AG09319 (cell line): ENCODE measurements at places on chromosomes 7 and 10.
A peak's percentile ranks its signal among the peaks of the same experiment; 100 is the strongest.

DNA sequence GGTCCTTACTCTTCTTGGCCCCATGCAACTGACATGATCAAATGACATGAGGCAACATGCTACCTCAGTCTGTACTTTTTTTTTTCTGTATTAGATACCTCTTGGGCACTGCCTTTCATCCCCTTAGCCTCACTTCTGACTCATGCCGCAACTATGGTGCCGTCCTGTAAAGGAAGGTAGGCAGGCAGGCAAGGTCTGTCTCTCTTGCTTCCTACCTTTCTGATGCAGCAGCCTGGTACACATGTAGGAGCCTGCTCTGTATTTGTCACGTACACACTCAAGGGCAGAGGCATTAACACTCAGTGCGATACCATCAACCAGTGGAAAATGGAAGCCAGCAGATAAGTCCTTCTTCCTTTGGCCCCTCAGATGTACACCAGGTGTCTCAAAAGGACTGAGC, 146.7 kb downstream of the ATE1 start:
- DNase-seq = no peak

GRCh38 chr7:33886149-33886623, 19.2 kb upstream of the BMPER start:
- DNase-seq = no peak

DNA sequence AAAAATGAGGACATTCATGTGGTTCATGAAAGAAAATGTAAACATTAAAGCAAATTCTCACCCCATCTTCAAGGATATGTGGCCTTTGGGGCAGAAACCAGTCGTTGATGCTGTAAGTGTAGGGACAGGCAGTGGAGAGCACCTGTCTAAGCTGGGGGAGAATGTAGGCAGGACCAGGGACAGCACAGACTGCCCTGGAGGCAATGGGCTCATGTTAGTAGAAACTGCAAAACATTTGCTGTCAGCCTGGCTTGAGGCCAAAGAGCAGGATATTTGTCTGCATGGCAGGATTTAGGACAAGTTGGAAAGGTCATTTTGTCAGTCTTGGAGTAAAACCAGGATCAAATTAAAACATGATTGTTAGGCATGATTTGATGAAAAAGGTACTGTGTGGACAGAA, 211.6 kb upstream of the AGK start:
- no peak for DNase-seq

GRCh38 chr7:42029405-42029804, 207.6 kb downstream of the GLI3 start:
- DNase-seq = no peak

DNA sequence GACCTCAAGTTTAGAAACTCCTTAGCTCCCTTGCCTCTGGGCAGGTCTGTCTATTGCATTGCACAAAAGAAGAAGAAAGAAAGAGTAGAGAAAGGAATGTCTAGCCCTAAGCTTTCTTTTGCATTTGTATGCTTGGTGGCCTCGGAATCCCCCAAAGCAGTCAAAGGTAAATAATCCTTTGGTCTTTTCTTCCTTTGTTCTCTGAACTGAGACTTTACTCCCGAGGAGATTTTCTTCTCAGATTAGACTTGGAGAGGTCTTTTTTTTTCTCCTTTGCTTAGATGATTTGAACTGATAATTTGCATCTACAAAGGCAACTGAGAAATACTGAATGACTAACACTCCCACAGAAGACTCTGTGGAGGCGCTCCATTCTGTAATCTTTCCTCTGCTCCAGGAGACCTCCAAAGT, 93.2 kb downstream of the AKR1D1 start:
- no peak for DNase-seq

DNA sequence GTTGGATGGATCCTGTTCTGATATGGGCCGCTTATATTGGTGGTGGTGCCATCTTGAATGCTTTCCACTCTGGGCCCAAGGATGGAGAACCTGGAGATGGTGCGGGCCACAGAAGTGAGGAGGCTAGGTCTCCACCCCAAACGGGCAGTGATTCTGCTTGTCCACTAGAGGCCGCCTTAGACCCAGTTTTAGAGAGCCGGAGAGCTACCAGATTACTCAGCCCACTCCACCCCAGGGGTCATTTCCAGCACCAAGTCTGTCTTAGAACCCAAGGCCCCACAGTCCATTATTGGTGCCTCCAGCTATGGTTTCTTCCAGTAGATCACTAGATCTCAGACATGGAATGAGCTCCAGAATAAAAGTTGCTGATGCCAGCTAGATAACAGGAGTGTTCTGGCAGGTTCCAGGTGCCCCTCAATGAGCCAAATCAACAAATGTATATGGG, 11.8 kb upstream of the CAMK2G start:
- DNase-seq = no peak

GRCh38 chr7:26485367-26485934, 193.8 kb downstream of the SNX10 start:
- no peak for DNase-seq

GRCh38 chr10:80528185-80528700, 9.5 kb upstream of the SH2D4B start:
- no peak for DNase-seq

DNA sequence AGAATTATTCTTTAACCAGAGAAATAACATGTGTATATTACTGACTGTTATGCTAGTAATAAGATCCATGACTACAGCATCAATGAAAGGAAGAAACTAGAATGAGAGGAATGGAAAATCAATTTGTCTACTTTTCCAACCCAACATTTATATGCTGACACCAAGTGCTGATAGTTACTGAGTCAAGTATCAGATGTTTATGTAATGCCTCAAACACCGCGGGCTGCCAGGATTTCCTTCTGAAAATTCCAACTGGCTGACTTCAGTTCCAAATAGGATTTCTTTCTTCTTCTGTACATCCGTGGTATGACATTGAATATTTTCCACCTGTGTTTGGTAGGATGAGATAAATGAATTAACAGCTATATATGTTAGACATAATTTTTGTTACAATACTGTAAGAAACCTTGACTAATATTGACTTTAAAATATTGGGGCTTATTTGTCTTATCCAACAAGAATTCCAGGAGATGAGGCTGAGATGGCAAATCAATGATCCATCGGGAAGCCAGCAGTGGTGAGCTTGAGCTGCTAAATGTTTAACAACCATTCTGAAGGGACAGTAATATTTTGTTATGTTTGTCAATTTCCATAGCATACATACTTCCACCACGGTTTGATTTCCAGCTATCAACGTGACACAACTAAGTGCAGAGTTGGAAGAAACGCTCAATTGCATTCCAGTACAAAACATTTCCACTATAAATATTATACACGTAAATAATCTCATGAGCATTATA, 435.2 kb upstream of the AUTS2 start:
- no peak for DNase-seq

DNA sequence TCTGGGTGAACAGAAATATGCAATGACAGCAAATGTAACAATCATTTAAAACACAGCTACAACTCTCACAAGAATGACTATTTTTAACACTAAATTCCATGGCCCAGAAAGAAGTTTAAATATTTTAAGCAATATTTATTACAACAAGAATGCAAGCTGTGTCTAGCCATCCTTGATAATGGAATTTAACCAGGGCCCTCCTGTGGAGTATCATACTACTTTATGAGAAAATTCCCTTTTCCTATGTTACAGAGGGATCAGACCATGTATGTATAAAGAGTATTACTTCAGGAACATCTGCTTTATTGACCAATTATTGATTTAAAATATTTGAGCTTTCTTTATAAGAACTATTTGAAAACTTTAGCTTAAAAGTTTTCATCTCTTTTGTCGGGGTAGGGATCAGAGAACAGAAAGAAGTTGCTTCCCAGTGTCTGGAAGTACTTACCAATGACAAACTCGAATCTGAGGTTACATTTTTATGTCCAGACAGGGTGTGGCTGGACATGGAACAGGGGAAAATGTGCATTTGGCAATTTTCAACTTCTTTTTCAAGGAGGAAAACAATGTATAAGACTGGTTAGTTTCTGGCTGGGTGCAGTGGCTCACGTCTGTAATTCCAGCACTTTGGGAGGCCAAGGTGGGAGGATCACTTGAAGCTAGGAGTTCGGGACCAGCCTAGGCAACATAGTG, 48.3 kb upstream of the NRBF2 start:
- no peak for DNase-seq

DNA sequence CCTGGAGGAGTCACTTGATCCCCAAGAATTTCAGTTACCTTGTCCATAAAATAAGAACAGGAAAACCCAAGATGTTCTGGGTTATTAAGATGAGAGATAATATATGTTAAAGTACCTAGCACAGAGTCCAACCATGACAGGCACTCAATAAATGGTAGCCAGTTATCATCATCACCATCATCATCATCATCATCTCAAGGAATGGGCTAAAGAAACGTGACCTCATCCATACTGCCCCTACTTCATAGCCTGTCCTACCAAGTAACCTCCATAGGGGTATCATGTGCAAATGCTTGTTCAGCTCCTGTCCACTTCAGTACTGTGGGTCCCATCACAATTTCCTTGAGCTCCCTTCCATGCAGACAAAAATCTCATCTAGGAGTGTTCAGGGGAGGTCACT, 14.4 kb downstream of the FGFR2 start:
- DNase-seq = no peak

DNA sequence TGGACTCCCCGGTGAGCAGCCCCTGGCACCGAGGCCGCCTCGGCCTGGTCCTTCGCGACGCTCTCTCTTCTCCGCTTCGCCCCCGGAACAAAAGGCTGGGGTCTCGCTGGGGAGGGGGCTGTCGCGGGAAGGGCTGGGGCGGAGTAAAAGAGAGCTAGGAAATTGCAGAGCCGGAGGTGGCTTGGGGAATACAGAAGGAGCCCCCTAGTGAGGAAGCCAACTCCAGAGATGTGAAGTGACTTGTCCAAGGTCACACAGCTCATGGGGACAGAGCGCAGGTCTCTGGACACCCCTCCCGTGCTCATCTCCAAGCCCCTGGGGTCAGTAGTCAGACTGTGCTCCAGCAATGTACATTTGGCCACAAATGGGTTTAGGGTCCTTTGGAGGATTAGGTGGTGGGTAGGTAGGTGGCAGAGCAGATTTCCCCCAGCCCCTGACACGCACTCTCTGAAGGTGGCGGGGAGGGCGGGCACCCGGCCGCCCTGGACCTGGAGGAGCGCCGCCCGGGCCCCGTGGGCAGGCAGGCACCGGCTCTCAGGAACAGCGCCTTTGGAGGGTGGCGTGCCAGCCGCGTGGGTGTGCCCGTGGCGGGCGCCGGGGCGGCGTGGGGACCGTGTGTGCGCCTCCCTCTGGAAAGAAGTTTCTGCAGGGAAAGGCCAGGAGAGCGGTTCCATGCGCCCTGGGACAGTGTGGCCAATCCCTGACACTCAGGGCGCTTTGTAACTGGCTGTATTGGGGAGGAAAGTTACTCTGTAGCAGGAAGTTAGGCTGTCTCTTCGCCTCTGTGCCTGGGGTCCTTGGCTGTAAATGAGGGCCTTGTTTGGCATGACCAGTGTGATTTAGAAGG, 910 bp downstream of the WIPF3 start:
- DNase-seq = no peak

DNA sequence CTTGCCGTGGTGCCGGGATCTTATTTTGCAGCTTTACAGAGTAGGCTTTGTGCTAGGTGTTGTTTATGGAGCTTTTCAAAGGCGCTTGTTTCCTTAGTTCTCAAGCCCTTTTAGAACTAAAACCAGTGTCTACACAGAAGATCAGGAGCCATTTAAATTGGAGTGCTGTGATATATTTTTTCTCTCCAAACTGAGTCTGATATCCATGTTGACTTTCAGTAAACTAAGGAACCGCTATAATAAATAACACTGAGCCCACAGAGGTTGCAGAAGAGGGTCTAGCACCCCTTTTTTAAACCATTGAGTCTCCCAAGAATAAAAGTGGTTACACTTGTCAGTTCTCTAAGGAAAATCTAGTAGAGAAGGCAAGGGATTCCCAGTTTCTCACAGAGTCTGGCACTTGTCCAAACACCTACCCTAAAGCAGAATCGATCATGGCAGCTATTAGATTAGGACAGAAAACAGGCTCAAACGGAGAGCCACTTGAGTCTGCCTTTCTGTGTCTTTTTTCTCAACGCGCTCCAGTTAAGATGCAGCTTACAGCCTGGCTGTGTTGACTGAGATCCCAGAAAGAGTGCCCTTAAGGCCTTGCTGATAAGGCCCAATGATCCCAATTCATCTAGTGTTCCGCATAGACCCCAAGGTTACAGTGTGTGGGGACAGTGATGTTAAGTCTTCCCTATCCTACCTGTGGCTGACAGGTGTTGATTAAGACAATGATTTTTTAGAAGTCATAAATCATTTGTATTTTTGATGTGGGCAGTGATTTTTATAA, 804 bp downstream of the TMEM106B start:
- no peak for DNase-seq

DNA sequence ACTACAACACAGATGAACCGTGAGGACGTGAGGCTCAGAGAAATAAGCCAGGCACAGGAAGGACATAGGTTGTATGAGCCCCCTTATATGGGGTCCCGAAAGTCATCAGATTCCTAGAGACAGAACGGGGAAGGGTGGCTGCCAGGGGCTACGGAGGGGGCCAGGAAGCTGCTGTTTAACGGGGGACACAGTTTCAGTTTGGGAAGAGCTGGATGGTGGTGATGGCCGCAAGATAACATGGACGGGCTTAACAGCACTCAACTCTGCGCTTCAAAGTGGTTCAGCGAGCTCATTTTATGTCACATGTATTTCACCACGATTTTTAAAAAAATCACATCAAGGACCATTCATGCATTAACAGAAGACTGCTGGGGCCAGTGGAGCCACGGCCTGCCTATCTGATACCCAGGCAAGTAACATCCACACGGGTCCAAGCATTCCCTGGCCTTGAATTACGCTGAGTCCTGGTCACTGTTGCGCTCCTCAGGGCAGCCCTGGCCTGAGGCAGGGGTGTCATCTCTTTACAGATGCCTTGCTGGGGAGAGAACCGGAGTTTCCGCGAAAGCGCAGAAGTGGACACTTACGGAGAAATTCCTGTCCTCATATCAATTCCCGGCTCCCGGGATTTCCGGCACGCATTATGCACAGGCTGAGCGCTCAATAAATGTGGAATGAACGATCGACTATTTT, 1.5 kb downstream of the CARD11 start:
- no peak for DNase-seq

- no peak for DNase-seq
Observed at GRCh38 chr7:29292886-29293658, 98.5 kb downstream of the CHN2 start.

GRCh38 chr10:129222436-129222835, 244.6 kb upstream of the MGMT start:
- no peak for DNase-seq

DNA sequence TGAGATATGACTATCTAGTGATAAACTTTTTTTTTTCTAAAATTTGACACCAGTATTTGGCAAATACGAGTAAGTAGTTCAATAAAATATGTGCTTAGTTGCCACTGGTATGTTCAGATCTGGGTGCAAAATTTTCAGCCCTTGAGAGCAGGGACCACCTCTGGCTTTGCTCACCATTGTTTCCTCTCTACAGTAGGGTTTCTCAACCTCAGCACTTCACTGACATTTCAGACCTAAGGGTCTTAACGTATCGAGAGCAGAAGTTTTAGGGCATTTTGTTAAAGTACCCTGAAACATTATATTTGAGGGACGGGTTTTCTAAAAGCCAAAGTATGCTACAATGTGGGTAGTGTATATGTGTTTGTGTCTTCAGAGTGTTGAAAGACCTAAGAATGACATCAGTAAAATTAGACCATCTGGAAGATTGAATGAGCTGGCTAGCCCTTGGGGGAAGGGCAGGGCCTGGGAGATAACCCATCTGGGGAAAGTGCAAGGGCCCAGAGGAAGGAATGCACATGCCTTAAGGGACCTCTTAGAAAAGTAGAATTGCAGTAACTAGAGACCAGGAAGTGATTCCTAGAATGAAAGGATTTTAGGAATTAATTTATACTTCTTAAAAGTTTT, 11.8 kb downstream of the BZW2 start:
- DNase-seq = peak; percentile 69

- DNase-seq = no peak
Observed at GRCh38 chr7:119931230-119931824, 341.6 kb upstream of the KCND2 start.
